ENCODE measurements at places on chromosomes 11 and 22.

GRCh38 chr22:38172832-38173640, 8.6 kb downstream of the PLA2G6 start:
- DNase-seq = peak; percentile 31

GRCh38 chr11:120173807-120174206, 35.9 kb upstream of the TRIM29 start:
- no peak for DNase-seq

- DNase-seq = no peak
These were observed 36.6 kb upstream of the PAX6 start for GRCh38 chr11:31847761-31848160.

GRCh38 chr11:37230865-37231264, 632.8 kb upstream of the RAG2 start:
- no peak for DNase-seq

DNA sequence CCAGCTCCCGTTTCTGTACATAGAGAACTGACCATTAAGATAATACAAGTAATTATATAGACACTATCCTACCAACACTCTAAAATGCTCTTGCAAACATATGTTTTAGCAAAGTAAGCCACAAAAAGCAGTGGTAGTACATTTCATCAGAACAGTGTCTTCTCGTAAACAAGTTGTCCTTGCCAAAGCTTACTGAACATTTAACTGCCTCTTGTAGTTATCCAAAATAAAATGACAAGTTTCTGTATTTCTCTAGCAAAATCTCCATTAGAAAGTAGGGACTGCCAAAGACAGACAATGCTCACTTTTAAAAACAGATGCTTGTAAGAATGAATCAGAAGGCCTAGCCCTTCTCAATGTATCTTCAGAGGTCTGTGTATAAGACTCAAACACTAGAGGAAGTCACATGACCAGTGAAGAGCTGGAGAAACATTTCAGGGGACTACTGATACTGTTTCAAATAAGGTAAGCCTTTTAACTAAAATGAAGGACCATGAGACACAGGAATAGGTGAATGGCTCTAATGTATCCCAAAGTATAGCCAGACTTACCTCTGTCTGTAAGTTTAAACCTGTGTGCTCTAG, 7.8 kb upstream of the ZC3H12C start:
- no peak for DNase-seq

DNA sequence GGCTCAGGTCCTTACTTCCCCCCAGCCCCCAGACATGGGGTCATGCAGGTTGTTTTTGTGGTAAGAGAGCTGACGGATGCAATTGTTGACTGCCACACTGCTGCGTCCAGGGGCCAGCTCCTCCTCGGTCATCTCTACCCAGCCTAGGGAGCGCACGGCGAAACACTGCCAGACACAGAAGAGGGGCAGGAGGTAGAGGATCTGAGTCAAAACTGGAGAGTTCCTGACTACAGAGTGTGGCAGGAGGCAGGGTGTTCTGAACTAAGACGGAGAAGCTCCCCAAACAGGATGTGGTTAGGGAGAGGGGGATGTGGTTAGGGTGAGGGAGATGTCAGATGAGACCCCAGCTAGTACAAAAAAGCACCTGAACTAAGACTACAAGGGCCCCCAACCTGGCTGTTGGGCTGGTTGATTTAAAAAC, 12.3 kb downstream of the SMPD1 start:
- peak; percentile 33 for DNase-seq

DNA sequence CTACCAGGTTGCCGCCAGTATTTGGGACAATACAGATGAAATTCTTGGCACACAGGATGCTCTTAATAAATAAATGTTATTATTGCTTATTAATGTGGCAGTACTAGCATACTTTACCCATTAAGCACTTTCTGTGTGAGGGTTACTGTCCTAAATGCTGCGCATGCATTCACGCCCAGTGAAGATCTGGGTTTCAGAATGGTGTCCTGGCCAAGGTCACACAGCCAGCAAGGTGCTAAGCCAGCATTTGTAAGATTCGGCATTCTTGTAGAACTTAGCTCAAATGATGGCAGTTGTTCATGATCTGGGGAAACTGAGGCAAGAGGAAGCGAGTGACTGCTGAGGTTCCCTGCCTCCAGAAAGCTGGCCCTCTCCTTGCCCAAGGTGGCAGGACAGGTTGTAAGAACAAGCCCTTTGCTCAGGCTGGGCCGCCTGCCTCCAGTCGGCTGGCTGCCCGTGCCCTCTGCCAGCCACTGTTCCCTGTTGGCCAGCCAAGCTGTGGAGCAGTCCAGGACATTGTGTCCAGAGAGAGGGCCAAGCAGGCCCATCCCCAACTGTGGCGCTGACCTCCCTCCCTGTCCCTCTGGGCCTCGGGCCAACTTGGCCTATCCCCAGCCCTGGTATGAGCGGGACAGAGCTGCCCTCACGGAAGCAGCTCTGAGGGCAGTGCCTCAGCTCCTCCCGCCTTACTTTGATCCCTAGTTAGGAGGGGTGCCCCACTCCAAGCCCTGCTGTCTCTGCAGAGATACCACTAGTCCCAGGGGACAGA, 28.8 kb downstream of the TOB2 start:
- DNase-seq = no peak

DNA sequence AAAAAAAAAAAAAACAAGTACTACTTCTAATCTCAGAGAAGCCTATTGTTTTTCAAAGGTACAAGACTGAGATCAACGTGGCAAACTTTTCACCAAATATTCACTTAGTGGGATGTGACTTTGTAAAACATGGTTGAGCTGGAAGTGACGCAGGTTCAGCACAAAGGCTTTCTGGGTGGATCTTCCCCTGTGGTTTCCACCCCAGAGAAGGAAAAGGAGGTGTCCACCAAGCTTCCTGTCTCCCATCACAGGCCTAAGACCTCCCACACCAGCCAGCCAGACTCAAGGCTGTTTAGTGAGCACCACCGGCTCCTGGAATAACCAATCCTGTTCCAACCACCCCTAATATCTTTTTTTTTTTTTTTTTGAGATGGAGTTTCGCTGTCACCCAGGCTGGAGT, 5.7 kb downstream of the TMEM184B start:
- DNase-seq = no peak

- DNase-seq = no peak
These were observed 87.2 kb downstream of the KCNC1 start for GRCh38 chr11:17821648-17822400.

DNA sequence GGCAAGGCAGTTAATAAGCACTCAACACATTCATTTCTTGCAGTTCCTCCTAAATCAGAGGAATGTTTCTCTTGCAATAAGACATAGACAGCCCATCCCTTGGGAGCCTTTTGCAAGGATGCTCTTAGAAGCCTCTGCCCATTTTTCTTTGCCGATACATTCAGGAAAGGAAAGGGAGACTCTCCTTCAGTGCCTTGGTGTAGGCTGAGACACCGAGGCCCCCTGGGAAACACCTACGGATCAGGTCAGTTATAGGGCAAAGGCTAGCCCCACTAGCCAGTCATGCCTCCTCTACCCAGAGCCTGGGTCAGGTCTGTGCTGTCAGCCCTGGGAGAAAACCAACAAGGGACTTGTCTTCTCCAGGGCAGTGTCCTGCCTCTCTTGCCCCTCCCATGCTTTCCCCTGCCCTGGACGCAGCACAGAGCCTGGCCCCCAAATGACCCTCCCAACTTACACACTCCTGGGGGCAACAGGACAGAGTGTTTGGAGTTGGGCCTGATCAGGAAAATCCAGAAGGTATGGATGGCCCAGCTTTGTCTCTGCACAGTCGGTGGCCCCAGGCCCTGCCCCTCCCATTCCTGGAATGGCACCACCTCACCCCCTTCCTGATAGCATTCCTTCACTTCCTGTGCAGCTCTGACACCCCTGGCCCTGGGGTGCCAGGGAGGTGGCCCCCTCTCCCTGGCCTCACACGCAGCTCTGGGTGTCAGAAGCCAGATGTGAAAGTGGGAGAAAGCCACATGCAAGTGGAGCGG, 18.3 kb downstream of the ANKK1 start:
- no peak for DNase-seq

- no peak for DNase-seq
These were observed 26.8 kb downstream of the PGM2L1 start for GRCh38 chr11:74371269-74372052.

DNA sequence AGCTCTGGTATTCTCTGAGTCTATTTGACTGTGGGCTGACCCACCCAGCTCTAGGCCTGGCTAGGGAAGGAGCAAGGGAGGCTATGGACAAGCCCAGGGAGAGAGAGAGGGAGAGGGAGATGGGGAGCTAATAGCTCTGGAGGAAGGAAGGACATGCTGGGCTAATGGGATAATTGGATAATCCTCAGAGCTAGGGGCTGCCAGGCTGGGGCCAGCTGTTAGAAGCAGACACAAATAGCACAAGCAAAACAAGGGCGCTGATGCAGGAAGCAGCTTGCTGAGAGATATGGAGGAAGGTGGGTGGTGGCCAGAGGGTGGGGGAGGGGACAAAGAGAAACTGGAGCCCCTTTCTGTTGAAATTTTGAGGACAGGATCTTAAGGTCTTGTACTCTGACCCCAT, 23.2 kb downstream of the ADORA2A start:
- DNase-seq = no peak

GRCh38 chr22:25760294-25760693, 18.3 kb downstream of the MYO18B start:
- DNase-seq = no peak

- no peak for DNase-seq
These were observed 133.2 kb upstream of the TEAD1 start for GRCh38 chr11:12540913-12541582.

DNA sequence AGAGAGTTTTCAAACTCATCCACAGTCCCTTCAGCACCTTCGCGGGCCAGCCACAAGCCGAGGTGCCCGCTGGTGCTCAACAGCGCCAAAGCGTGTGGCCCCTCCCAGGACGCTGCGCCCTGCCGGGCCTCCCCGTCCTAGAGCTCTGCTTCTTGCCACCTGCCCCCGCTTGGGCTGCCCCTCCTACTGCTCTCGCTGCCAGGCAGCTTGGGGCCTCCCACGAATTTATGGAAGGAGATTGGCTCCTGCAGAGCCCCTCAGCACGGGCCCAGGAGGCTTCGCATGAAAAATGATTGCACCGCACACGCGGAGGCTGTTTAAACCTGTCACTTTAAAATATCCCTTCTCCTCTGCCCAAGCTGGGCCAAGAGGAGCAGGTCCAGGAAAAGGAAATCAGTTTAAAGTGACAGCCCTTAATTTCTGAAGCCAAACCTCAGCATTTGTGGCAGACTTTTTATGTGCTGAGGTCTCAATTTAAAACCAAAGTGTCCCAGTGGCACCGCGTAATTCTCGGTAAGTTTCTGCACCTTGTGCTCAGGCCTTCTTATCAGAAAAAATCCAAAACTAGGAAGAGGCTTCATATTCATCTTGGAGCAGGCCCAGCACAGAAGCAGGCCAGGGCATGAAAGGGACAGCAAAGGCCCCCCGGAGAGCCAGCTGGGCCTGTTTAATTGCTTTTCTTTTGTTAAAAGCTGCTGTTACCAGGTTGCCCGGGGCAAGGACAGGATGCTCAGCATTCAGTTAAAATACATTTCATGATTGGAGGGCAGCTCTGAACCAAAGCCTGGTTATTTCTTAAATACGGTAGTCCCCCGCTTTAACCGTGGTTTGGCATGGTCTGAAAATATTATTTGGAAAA, 303.6 kb downstream of the OPCML start:
- DNase-seq = no peak

GRCh38 chr11:132231656-132232347, 861.4 kb downstream of the NTM start:
- DNase-seq = no peak

GRCh38 chr11:45414088-45414487, 127.9 kb upstream of the SYT13 start:
- no peak for DNase-seq

- DNase-seq = no peak
These were observed 626 bp downstream of the FLRT1 start for GRCh38 chr11:64036087-64037026.

DNA sequence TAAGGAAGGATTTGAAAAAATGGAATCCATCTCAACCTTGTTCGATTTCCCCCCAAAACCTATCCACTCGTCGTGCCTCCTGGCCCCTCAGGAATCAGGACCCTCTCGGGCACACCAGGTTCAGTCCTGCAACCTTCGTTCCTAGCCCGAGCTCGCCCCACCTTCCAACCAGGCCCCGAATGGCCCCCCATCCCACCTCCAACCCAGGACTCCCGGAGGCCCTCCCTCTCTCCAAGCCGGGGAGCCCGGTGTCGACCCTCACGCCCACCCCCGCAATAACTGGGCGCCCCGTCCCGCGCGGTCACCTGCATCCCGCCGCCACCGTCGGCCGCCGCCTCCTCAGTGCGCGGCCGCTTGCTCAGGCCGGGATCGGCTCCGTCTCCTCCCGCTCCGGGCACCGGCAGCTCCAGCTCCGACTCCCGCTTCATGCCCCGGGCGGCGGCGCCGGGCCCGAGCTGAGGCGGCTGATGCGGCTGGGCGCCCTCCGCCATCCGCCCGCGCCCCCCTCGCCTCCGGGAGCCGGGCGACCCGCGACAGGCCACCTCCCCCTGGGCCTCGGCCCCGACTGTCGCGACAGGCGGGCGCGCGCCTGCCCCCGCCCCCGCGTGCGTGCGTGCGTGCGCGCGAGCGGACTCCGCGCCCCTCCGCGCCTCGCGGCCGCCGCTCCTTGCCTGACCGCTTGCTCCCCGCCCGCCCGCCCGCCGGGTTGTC, 534 bp downstream of the RBFOX2 start:
- DNase-seq = no peak

GRCh38 chr11:36890841-36891240, 292.8 kb upstream of the RAG2 start:
- no peak for DNase-seq

DNA sequence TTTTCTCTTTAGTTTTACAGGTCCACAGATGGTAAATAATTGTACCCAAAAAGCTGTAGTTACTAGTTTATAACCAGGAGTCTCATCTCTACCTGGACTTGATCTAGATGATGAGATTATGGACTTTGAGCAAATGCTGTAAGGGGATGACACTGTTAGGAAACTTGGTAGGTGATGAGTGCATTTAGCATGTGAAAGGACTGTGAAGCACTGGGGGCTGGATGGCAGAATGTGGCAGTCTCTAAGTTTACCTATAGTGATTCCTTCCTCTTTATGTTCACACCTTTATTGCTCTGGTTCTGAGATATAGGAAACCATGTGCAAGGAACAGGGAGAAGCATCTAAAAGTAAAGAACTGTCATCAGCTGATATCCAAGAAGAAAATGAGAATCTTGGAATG, 230.7 kb upstream of the CHORDC1 start:
- DNase-seq = no peak

GRCh38 chr22:25122136-25122764, 77.4 kb upstream of the CRYBB3 start:
- no peak for DNase-seq

- DNase-seq = no peak
These were observed 80.4 kb downstream of the MYEOV start for GRCh38 chr11:69374110-69374945.

- no peak for DNase-seq
These were observed 399.3 kb downstream of the CADM1 start for GRCh38 chr11:115104851-115105453.

DNA sequence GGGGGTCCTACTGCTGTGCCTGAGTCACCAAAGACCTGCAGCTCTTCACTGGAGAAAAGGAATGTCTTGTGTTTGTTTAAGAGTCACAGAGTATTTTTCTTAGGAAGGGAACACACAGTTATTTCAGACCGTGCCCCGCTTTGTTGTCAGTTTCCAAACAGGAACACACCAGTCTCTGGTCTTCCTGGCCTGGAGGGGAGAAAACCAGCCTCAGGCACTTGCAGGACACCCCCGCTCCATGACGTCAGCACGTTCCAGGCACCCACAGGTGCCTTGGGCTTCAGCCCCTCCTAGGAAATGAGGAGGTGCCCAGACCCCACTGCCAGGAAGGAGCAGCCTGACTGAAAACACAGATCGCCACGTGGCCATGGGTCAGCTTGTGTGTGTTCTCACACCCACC, 5.4 kb downstream of the DEAF1 start:
- DNase-seq = no peak
